ENCODE measurements at places on chromosomes 13 and 19.

DNA sequence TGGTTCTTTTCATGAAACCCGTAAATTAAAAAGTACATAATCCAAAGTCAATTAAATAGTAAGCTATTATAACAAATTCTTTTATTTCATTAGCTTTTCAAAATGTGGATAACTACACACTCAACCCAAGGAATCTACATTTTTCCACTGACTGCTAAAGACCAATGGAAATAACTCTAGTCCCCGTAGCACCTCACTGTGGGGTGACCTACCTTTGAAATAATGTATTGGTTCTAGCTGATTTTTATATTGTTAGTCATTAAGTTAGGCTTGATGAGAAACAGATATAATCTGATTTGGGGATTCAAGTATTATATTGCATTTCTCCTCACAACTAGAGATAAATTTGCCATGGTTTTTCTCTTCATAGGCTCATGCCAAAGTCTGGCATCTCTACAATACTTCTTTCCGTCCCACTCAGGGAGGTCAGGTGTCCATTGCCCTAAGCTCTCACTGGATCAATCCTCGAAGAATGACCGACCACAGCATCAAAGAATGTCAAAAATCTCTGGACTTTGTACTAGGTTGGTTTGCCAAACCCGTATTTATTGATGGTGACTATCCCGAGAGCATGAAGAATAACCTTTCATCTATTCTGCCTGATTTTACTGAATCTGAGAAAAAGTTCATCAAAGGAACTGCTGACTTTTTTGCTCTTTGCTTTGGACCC is 37.3 kb downstream of the KL start:
- no peak overlapping the region for H3K27ac ChIP-seq
- H3K4me1 ChIP-seq = peaks cover 5% of the 10 kb centered on the region
- H3K36me3 ChIP-seq = no peaks in the 10 kb centered on the region
- H3K4me3 ChIP-seq = no peak overlapping the region
- DNase-seq = no peak
- H3K27me3 ChIP-seq = no peaks in the 10 kb centered on the region

DNA sequence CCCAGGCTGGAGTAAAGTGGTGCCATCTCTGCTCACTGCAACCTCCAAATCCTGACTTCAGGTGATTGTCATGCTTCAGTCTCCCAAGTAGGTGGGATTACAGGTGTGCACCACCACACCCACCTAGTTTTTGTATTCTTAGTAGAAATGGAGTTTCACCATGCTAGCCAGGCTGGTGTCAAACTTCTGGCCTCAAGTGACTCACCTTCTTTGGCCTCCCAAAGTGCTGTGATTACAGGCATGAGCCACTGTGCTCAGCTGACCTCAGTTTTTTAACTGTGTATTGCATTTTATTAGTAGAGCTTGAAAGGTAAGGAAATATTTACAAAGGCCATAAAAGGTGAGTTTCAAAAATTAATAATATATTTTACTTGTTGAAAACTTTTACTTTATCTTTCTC is 2.3 kb downstream of the ZNF726 start:
- H3K36me3 ChIP-seq = no peaks in the 10 kb centered on the region
- H3K27me3 ChIP-seq = no peaks in the 10 kb centered on the region
- H3K4me1 ChIP-seq = no peaks in the 10 kb centered on the region
- DNase-seq = no peak
- no peak overlapping the region for H3K27ac ChIP-seq

- no peaks in the 10 kb centered on the region for H3K27me3 ChIP-seq
- no peaks in the 10 kb centered on the region for H3K4me1 ChIP-seq
- DNase-seq = no peak
Observed at GRCh38 chr13:31236211-31236786, 36.5 kb downstream of the B3GLCT start.

DNA sequence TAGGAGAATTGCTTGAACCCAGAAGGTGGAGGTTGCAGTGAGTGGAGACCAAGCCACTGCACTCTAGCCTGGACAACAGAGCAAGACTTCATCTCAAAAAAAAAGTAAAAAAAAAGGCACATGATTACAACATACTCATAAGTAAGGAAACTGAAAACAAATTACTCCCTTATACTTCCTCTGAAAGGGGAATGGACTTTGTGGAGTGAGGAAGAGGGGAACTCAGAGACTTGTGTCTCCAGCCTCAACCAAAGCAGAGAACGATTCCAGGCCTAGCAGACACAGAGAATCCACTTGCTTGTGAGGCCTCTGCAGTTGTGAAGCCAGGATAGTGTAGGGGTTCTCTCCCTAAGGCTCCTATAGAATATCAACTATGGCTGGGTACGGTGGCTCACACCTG is 4.3 kb upstream of the LATS2 start:
- no peak overlapping the region for H3K4me3 ChIP-seq
- no peak overlapping the region for H3K27ac ChIP-seq
- no peaks in the 10 kb centered on the region for H3K27me3 ChIP-seq
- H3K4me1 ChIP-seq = peaks cover 18% of the 10 kb centered on the region

GRCh38 chr19:6017576-6017975 is 39.6 kb upstream of the RANBP3 start:
- no peaks in the 10 kb centered on the region for H3K4me1 ChIP-seq
- DNase-seq = no peak
- no peaks in the 10 kb centered on the region for H3K27me3 ChIP-seq
- H3K4me3 ChIP-seq = no peak overlapping the region

- H3K4me3 ChIP-seq = no peak overlapping the region
- DNase-seq = no peak
- H3K36me3 ChIP-seq = no peaks in the 10 kb centered on the region
- no peak overlapping the region for H3K27ac ChIP-seq
- no peaks in the 10 kb centered on the region for H3K27me3 ChIP-seq
Observed at GRCh38 chr13:92804926-92805325, 421.7 kb upstream of the GPC6 start.

- H3K27ac ChIP-seq = no peak overlapping the region
- no peak for DNase-seq
- no peaks in the 10 kb centered on the region for H3K36me3 ChIP-seq
- no peaks in the 10 kb centered on the region for H3K4me1 ChIP-seq
- H3K27me3 ChIP-seq = no peaks in the 10 kb centered on the region
Observed at GRCh38 chr13:77338329-77338728, 11.4 kb upstream of the MYCBP2 start.

DNA sequence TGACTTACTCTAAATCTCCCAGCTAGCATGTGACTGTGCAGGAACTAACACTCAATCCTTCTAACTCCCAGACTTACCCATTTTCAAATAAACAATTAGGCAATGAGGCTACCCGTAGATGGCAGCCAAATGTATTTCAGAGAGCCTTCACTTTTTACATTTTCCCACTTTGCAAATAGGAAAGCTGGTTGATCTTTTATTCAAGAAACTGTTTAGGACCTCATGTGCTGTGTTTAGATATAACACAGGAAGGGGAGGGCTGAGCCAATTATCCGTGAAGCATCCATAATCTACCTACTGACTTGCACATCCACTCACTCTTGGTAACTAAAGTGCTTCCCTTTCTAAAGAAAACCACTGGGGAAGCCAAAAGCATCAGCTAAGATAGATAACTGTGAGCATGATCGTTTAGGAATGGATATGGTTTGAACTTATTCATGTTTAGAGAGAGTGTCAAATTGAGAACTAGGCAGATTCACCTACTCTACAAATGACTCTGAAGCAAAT is 33.4 kb downstream of the MBNL2 start:
- H3K27me3 ChIP-seq = no peaks in the 10 kb centered on the region
- H3K4me1 ChIP-seq = peaks cover 93% of the 10 kb centered on the region
- no peak for DNase-seq
- H3K27ac ChIP-seq = peak overlapping the region; percentile 78

GRCh38 chr19:42367929-42368328 is 22.2 kb downstream of the CNFN start:
- no peak for DNase-seq
- H3K27ac ChIP-seq = no peak overlapping the region
- peaks cover 9% of the 10 kb centered on the region for H3K4me1 ChIP-seq
- no peaks in the 10 kb centered on the region for H3K27me3 ChIP-seq

DNA sequence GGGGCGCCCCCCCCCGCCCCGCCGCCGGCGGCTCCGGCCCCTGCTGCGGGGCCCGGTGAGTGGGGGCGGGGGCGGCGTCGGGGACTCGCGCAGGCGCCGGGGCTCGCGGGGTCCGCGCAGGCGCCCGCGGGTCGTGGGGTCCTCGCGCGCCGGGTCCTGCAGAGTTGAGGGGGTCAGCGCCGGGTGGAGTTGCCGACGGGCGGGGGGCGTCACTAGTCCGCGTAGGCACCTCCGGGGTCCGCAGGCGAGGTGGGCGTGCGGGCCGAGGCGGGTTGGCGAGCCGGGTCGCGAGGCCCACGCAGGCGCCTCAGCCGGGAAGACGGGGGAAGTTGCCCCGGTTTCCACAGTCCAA is 365 bp downstream of the PPP6R1 start:
- H3K27me3 ChIP-seq = no peaks in the 10 kb centered on the region
- peaks cover 42% of the 10 kb centered on the region for H3K4me1 ChIP-seq
- peak overlapping the region; percentile 90 for H3K4me3 ChIP-seq
- peak overlapping the region; percentile 97 for H3K27ac ChIP-seq
- no peak for DNase-seq

- H3K4me1 ChIP-seq = no peaks in the 10 kb centered on the region
- H3K36me3 ChIP-seq = no peaks in the 10 kb centered on the region
- peaks cover 6% of the 10 kb centered on the region for H3K27me3 ChIP-seq
- DNase-seq = no peak
- H3K4me3 ChIP-seq = no peak overlapping the region
- no peak overlapping the region for H3K27ac ChIP-seq
Observed at GRCh38 chr19:54391589-54392061, 23.6 kb upstream of the TTYH1 start.

- H3K4me1 ChIP-seq = peaks cover 88% of the 10 kb centered on the region
- no peak for DNase-seq
- peak overlapping the region; percentile 76 for H3K27ac ChIP-seq
- H3K36me3 ChIP-seq = no peaks in the 10 kb centered on the region
Observed at GRCh38 chr13:97242755-97243497, 20.8 kb downstream of the MBNL2 start.

- no peaks in the 10 kb centered on the region for H3K36me3 ChIP-seq
- H3K4me3 ChIP-seq = no peak overlapping the region
- DNase-seq = no peak
- no peaks in the 10 kb centered on the region for H3K4me1 ChIP-seq
- no peaks in the 10 kb centered on the region for H3K27me3 ChIP-seq
- no peak overlapping the region for H3K27ac ChIP-seq
Observed at GRCh38 chr13:109794095-109794494, 7.7 kb upstream of the IRS2 start.

DNA sequence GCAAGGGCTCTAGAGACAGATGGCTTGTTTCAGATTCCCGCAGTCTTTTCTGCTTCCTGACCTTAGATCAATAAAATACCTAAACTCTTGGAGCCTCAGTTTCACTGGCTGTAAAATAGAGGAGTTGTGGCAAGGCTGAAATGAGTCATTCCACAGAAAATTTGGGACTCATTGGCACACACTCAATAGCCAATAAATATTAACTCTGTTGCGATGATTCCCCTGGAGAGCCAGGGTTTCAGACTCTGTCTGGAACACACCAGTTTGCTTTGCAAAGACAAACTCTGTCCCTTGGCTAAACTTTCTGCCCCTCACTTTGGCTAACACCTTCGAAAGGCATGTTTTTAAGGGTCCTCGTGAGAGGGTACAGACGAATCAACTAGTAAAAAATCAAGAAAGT is 18.1 kb upstream of the UBE2L5 start:
- no peak overlapping the region for H3K4me3 ChIP-seq
- H3K27me3 ChIP-seq = no peaks in the 10 kb centered on the region
- peaks cover 5% of the 10 kb centered on the region for H3K4me1 ChIP-seq

DNA sequence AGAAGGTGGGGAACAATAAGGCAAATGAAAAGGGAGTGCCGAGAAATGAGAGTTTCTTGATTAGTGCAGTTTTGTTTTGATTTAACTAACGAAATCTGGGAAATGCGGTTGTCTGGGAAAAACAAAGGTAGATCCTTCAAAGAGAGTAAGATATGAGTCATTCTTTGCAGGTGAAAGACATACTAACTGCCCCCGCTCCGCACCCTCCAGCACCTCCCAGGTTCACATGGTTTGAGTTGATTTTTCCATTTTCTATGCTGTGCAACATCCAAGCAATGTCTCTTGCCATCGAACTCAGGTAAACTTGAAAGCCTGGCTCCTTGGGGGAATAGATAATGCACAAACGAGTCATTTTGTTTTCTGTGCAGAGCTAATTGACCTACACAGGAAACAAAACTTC is 84.1 kb upstream of the KLF12 start:
- no peak for DNase-seq
- no peak overlapping the region for H3K27ac ChIP-seq
- no peaks in the 10 kb centered on the region for H3K36me3 ChIP-seq
- H3K4me1 ChIP-seq = no peaks in the 10 kb centered on the region
- no peak overlapping the region for H3K4me3 ChIP-seq

DNA sequence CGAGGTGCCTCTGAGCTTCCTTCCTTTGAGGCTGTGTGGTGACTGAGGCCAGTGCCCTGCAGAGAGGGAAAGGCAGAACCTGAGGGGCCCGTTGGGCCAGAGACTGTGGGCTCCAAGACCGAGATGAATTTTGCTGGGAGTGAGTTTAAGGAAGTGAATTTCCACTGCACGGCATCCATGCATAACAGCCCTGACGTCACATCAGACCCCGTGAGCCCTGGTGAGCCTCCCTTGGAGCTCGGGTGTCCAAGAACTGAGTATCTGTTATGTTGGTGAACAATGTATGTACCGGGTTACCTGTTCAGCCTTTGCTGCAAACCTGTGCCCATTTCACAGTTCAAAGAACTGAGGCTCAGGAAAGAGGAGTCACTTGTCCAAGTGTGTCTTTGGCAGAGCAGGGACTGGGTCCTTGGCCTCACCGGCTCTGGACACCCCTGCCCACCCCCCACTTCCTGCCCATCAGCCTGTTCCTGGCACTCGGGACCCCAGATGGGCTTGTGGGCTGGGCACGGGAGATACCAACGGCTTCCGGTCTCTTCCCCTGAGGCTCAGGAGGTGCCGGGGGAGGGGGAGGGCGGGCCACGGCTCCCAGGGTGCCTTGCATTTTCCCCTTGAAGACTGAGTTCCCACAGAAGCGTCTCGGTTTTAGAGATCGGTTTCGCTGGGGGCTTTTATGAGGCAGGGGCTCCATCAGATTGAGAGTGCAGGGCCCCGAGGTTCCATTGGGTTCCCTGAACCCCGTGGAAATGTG is 33.7 kb downstream of the NFILZ start:
- H3K4me3 ChIP-seq = no peak overlapping the region
- no peaks in the 10 kb centered on the region for H3K27me3 ChIP-seq
- no peak overlapping the region for H3K27ac ChIP-seq
- DNase-seq = no peak

DNA sequence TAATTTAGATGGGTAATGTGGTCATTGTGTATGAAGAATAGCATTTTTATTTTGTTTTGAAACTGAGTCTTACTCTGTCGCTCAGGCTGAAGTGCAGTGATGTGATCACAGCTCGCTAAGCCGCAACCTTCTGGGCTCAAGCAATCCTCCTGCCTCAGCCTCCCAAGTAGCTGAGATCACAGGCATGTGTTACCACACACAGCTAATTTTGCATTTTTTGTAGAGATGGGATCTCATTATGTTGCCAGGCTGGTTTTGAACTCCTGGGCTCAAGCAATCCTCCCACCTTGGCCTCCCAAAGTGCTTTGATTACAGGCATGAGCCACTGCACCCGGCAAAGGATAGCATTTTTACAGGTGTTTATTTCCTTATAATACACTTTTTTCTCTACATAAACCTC is 36.6 kb downstream of the SERTM1 start:
- no peak overlapping the region for H3K27ac ChIP-seq
- H3K4me1 ChIP-seq = no peaks in the 10 kb centered on the region
- no peaks in the 10 kb centered on the region for H3K36me3 ChIP-seq
